ENCODE measurements at places on chromosomes 1 and 21.

GRCh38 chr1:116722016-116722838 is 32.0 kb upstream of the CD2 start:
- no peak for DNase-seq

- no peak for DNase-seq
These were observed 35.7 kb downstream of the TNFRSF8 start for GRCh38 chr1:12098786-12099185.

- DNase-seq, result no peak
These were observed 154.7 kb downstream of the PGBD5 start for GRCh38 chr1:230271300-230272035.

DNA sequence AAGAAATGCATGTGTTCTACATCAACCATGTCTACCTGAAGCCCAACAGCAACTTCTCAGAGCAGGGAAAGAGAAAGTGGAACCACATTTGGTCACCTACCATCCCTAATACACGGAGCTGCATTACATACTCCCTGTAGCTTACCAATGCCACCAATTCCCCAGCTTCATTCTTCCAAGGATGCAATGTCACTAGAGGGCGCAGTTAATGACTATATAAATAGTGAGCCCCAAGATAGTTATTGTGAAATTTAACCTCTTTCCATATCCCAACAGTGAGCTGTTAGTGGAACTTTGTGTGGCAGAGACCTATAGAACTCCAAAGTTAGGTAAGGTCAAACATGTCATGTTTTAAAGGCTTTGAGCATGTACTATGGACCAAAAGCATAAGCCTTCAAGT is 618.3 kb downstream of the SMYD3 start:
- no peak for DNase-seq

DNA sequence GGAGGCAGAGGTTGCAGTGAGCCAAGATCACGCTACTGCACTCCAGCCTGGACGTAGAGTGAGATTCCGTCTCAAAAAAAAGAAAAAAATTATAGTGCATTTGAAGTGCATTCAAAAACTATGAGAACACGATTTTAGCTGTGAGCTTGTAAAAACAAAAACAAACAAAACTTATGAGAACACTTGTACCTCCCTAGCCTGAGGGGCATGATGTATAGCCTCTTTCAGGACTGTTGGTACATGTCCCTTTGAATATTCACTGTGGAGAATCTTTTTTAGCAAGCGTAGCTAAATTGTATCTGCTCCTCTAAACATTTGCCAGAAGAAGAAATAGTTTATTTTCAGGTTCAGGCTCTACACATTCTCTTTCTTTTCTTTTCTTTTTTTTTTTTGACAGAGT is 9.5 kb upstream of the DEGS1 start:
- peak; percentile 15 for DNase-seq

DNA sequence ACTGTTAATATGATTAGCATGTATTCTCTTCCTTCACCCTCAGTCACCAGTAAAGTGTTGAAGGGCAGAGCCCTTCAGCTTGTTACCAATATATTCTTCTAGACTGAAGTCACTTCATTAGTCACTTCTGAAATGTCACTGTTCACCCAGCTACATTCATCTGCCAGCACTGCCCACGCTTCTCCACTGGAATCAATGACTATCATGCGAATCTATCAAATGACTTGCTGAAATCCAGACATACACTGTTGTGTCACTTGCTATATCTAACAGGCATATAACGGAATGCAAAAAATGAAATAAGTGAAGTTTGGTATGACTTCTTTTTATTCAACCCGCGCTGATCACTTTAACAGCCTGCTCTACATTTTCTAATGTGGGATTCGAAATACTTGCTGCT is 16.1 kb downstream of the FH start:
- DNase-seq, result no peak

DNA sequence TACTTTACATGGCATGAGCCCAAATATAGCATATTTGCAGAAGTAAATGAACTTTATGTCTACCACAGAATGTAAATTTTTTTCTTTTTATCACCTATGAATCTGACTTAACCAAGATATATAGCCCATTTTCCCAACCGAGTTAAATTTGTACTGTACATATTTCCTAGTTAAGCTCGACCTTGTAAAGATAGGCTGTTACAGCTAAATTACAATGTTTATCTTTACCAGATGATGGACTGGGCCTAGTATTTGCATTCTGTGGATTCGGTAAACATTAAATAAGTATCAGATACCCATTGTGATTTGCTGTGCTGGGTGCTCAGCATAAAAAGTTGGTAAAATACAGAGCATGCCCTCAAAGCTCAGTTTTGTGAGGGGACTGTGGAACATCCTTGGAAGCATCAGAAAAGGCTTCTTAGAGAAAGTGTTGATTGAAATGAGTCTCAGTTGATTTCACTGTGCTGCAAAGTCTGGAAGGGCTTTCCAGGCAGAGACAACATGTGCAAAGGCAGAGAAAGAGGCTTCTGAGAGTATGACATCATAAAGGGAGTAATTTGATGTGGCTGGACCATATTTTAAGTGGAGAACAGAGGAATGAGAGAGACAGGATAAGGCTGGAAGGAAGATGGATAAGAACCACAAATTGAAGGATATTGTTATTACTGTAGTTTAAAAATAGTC is 27.4 kb downstream of the MORC3 start:
- DNase-seq, result no peak

GRCh38 chr21:41794600-41794999 is 27.7 kb upstream of the RIPK4 start:
- no peak for DNase-seq

- DNase-seq, result peak; percentile 50
These were observed 59.9 kb downstream of the WNT9A start for GRCh38 chr1:227887697-227888403.

DNA sequence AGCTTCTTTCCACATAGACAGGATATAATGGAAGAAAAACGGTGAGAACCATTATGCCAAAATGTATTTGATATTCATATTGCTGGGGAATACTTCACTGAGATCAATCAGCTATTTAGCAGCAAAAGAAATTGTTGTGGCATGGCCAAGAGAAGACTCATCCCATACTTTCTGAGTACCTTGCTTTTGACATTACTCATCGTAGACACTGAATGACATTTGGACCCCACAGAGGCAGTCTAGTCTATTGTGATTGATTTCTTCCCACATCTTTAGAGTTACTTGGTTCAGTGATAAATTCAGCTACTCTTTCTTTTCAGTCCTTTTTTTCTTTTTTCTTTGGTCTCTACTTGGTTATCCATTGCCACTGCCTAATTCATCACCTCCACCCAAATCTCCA is 22.1 kb downstream of the ATP1B1 start:
- DNase-seq, result no peak

DNA sequence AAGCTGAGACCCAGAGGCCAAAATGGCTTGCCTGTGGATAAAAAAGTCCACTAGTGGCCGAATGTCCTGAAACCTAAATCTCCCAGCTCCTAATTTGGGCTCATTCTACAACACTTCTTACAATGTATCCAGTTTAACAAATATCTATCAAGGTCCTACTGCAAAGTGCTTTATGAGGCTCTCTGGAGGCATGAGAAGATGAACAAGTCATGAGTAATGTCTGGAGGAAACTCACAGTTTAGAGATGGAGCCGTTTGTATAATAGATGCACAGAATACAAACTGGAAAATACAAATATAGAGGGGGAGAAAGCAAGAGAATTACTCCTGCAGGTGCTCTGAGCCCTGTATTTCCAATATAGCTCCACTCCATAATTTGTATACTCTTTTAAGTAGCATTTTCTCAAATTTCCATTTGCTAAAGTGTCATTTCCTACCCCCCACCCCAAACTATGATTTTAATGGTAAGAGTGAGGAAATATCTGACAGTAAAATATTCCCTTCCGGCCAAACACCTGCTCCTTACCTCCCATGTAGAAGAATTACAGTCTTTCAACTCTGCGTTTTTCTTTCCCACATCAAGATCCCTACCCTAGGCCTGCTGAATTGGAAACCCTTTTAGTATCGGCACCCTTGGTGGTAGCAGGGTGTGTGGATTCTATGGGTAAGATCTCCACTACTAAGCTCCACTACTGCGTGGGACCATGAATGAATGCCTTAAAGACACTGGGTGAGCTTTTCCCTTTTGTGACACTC is 3.3 kb upstream of the ADAMTS5 start:
- no peak for DNase-seq

DNA sequence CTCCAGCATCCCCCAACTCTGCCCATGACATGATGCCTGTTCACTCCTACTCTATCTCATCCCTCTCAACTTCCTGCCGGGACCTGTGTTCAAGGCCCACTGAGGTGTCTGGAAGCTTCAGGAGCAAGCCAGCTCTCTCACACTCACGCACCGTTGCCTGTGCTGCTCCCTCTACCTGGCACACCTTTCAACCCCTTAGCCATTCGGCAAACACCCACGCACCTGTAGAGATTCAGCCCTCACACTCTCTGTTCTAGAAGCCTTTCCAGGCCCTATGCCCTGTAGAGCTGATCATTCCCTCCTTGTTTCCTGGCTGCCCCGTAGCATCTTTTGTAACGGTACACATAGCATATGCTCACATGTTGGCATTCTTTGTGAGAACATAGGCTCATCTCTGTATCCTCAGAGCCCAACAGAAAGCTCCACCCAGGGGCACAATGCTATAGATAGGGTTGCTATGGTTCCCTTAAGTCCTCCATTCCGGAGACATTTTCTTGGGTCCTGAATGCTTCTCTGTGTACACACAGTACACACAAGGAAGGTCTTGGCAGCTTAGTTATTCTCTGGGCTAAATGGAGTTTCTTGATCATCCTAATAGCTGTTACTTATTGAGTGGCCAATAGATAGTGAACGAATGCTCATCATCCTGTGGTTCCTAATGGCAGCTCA is 1.3 kb downstream of the C8B start:
- DNase-seq, result no peak

GRCh38 chr1:240092301-240093119 is 827 bp downstream of the FMN2 start:
- DNase-seq, result peak; percentile 4

DNA sequence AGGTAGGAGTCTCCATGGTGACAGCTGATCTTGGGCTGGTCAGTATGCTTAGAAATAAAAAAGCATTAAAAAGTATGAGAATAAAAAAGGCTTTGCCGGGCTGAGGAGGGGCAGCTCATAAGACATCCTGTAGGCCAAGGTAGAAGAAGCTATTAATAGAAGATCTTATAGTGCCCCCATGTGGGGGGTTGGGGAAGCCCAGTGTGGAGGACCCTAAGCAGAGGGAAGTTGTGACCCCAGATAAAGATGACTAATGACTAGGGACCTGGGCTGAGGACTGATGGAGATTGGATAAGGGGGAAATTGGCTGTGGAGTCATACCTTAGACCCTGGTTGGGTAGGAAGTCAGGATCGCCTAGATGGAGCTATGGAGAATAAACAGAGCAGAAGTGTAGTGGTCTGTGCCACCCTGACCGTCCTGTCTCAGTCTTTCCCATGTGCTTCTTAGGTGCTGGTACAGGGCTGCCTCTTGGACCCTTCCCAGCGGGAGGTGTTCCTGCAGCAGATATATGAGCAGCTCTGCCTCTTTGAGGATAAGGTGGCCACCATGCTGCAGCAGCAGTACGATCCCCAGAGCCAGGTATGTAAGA is 25.0 kb downstream of the SZT2 start:
- DNase-seq, result no peak

- DNase-seq, result peak; percentile 20
These were observed 21.8 kb downstream of the TGFBR3 start for GRCh38 chr1:91864017-91864700.

DNA sequence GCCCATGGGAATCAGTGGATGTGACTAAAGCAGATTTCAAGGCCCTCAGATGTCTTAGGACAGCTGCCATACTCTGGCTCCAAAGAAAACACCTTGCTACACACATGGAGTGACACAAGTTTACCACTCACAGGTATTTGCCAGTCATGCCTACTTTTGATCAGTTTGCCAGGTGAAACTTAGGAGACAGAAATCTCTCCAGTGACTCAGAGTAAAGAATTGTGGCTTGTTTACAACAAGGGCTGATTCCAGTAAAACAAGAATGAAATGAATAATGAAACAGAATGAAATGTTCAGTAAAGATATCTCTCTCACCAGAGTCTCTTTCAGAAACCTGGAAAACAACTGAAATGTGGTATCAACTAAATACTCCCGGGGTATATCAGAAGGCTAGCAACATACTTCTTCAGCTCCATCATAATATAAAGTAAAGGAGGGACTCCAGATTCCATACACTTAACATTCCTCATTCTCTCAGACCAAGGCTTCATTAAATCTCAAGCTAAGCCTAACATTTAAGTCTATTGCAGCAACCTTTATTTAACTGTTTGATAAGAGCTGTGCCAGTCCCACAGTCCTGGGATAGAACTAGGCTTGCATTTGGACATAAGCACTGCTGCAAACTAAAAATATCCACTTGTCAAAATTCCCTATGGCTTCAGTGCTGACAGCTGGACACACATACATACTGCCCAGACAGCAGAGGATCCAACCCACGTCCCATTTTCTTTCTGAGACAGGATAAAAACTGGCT is 143.3 kb downstream of the SIPA1L2 start:
- no peak for DNase-seq

DNA sequence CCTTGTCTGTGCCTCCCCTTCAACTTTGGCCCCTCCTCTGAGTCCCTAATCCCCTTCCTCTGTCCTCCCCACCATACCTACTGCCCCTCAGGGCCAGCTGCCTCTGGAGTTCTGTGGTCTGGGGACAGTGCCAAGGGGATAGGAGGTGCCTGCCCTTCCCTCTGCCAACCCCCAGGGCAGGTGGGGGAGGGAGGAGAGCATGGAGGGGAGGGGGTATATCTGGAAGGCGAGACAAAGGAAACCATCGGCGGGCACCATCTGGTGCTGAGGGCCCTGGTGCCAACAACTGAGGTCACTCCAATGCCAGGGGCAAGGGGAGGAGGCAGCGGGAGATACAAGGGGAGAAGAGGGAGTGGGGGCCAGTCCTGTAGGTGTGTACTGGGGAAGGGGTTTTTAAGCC is 9.6 kb downstream of the RAB25 start:
- no peak for DNase-seq

DNA sequence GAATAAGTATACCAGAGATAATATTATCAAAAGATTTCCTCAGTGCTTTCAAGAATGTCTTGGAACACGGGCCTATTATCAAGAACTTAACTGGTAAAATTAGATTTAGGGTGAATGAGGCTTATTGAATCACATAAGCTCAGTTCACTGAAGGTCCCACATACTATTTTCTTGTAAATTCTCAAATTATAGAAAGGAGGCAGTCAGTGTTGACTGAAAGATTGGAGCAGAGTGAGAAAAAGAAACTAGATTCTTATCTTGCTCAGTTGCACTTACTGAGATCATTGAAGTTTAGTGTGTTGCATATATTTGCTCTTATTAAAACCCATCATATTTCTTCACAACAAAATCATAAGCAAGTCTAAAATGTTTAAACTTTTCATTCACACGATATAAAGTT is 3.9 kb upstream of the RGS1 start:
- no peak for DNase-seq
